ENCODE measurements at places on chromosomes 7 and 10.

DNA sequence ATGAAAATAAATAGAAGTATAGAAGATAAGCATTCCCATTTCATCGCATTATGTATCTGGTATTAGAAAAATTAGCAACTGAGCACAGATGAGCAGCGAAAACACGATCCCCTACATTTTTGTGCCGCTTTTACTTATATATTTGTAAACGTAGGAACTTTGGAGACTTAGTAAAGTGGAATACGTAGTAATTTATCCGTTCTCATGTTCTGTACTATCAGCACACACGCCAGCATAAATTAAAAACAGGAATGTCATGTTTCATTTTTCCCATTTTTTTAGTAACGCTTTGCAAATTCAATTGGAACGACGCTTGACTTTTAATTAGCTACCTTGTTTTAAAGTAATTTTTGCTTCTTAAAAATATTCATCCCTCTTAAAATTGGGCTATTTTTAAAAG, 2.4 kb downstream of the ZNRF2 start:
- DNase-seq, result no peak

- no peak for DNase-seq
Measured at GRCh38 chr10:118742782-118743181, 12.0 kb downstream of the CACUL1 start.

GRCh38 chr10:99979066-99979685, 30.6 kb downstream of the DNMBP start:
- DNase-seq, result no peak

GRCh38 chr7:19442016-19442785, 266.6 kb downstream of the POLR1F start:
- DNase-seq, result no peak

GRCh38 chr7:133412942-133413341, 160.1 kb downstream of the EXOC4 start:
- DNase-seq, result no peak

DNA sequence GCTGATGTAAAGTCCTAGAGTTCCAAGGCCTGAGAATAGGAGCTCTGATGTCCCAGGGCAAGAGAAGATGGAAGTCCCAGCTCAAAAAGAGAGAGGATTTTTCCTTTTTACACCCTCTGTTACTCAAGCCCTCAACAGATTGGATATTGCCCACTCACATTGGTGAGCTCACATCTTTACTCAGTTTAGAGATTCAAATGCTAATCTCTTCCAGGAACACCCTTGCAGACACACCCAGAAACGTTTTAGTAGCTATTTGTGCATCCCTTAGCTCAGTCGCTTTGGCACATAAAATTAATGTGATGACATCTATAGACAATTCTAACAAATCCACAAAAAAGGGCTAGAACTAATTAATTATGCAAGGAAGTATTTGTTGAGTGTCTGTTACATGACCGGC, 27.1 kb downstream of the ARMC3 start:
- no peak for DNase-seq

DNA sequence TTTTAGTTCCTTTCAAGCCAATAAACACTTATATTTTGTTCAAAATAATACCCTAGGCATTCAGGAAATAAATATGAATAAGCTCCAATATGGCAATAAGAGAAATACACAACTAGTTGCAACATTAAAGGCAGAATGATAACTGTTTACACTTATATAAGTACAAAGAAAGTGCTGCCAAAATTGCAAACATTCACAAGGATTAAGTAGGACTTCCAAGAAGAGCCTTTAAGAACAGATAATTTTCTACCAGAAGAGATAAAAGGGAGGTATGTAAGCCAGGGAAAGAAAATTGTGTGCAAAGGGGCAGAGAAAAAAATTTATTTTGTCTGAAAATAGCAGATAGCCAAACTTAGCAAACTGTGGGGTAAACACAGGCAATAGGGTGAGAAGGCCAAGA, 83.8 kb downstream of the CTNNA3 start:
- DNase-seq, result no peak

DNA sequence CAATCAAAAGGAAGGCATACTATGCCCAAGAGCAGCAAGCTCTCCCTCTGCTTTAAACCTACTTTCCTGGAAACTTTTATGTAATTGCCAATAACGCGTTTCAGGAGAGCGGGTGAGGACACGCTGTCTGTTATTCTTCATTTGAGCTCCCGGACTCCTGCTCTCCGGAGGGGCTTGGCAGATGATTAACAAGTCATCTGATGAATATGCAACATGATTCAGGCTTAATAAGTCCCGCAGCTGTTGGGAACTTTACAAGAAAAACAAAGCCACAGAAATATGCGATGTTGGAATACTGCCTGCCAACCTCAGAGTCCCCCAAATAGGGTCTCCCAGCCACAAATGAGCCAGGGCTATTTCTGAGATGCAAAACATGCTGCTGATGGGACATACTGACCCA, 348.0 kb downstream of the GPAM start:
- no peak for DNase-seq

DNA sequence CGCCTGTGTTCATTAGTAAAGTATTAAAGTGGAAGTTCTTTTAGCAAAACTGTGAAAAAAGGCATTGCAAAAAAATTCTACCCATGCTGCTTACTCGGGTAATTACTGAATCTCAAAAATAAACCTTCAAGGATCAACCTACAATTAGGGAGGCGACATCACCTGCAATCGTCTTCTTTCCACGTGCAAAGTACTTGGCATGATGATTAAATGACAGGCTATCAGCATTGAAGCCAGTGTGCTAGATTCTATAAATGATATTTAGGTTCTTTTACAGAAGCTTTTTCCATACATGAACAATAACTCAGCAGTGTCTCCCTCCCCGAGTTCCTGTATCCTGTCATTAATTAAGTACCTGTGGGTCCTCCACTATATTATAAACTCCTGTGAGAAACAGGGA, 105.8 kb downstream of the SFMBT2 start:
- DNase-seq, result no peak

DNA sequence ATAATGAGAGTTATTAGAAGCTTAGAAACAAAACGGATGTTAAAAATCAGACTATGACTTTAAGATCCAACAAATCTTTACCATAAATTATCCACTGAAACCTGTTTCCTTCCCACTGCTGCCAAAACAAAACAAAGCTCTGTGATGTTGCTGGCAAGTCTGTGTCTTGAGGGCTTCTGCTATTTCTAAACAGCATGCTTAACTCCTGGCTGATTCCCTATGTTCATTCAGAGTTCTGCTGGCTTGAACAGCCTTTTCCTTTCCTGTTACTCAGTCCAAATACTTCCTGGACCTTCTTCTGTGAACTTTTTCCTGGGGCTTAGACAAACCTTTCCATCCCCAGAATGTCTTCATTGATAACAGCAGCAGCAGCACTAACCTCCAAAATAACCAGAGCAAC, 448.1 kb downstream of the SORCS1 start:
- DNase-seq, result no peak

- no peak for DNase-seq
Measured at GRCh38 chr10:128278362-128278761, 152.1 kb upstream of the MKI67 start.

DNA sequence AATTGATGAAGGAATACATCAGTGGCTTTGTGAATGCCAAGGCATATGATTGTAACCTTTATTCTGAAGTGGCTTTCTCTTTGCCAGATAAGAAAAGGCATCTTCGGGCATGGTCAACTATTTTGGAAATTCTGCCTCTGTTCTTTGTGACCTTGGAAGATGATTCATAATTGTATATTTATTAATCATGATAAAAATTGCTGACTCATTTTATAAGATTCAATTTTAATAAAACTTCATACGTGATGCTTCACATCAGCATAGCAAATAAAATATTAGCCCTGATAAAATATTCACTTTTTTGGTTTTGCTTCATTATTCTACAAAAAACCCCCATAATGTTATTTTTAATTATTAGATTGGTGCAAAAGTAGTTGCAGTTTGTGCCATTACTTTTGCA, 200.5 kb downstream of the MACC1 start:
- DNase-seq, result no peak

All from NCI-H1436 (cell line).